Stimulated activated CD4-positive, alpha-beta T cell treated with anti-CD3 and anti-CD28 coated beads, Interleukin-1b, Interleukin-23, amount 100 ng/mL, for 1 hour (primary cell): ENCODE measurements at places on chromosomes 4 and X.
A peak's percentile ranks its signal among the peaks of the same experiment; 100 is the strongest.

DNA sequence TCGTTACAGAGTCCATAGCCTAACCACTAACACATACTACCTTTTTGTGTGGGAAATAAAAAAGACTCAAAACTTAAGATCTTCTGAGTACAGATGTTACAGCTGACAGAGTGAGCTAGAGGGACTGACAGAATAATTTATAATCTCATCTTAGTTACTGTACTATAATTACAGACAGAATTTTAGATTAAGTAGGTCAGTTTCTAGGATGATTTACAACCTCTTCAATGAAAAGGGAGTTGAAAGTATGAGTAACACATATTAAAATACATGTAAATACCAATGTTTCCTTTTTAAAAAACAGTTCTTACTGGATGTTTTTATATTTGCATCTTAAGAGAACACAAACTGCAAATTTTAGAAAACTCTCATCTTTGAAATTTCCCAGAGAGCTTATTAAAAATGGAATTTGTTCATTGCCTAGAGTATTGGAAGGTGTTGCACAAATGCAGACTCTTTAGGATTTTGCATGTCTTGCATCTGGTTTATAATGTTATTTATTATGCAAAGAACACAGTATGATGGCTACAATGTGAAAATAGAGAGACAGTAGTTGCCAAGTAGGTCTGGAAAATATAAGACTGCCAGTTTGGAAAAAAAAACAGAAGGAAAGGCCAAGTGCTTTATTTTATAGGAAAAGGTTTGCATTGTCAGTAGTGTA, 24.2 kb upstream of the CCNG2 start:
- DNase-seq: no peak

- DNase-seq: no peak
Measured at GRCh38 chr4:132642016-132642817, 506.9 kb upstream of the PCDH10 start.

GRCh38 chr4:48909697-48910096, 3.1 kb upstream of the OCIAD2 start:
- peak; percentile 21 for DNase-seq

- no peak for DNase-seq
Measured at GRCh38 chrX:110569506-110569905, 210.9 kb downstream of the RTL9 start.

GRCh38 chr4:15457406-15458201, 12.1 kb upstream of the CC2D2A start:
- DNase-seq: no peak

- no peak for DNase-seq
Measured at GRCh38 chr4:73701116-73701515, 39.3 kb upstream of the CXCL8 start.

DNA sequence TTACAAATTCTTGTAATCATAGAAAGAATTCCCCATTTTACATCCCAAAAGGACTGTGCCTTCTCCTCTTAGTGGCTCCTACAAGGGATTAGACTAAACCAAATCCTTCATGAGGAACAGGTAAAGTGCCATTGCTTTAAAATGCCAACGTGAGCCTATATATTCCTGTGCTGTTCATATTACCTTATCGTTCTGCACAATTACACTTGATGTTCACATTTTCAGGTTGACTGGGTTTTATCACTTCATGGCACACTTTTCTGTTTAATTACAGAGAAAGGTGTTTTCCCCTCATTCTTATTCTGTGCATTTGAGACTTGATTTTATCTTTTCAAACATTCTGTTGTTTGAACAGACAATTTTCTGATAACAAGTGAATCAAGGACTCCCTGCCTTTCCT, 645.6 kb upstream of the FTHL17 start:
- DNase-seq: no peak

GRCh38 chr4:129515356-129515755, 419.4 kb downstream of the C4orf33 start:
- DNase-seq: no peak

DNA sequence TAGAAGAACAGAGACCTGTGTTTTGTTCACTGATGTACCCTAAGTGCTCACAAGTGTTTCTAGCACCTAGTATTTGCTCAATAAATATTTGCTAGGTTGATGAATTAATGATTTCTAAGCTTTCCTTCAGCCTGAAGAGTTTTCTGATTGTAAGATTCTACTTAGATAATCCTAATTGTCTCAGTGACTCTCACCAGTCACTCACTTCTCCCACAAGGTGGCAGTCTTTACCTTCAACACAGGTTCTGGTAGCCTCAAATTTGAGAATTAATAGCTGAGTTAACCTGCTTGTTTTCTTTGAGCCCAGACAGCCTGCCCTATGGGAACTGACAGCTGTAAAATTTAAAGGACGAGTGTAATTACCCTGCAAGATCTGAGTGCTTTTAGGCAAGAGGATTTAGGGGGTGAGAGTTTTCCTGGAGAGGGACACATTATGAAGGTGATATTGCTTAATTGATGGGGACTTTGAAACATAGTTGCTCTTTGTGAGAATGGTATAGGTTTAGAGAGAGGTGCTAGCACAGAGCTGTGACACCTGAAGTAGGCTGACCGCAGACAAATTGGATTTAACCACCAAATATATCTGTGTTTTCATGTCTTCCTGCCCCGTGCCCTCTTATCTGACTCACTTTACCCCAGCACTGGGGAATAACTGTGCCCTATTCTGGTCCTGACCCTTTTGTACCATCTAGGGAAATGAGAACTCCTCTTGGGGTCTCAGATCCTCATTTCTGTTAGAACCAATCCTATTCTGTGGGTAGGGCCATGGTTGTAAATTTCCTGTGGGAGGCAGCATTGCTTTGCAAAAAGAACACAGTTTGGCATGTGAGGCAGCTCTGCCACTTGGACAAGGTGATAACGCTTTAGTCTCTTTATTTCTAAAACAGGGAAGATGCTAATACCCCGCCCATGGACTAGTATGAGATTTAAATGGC, 27.7 kb downstream of the CD38 start:
- DNase-seq: no peak

DNA sequence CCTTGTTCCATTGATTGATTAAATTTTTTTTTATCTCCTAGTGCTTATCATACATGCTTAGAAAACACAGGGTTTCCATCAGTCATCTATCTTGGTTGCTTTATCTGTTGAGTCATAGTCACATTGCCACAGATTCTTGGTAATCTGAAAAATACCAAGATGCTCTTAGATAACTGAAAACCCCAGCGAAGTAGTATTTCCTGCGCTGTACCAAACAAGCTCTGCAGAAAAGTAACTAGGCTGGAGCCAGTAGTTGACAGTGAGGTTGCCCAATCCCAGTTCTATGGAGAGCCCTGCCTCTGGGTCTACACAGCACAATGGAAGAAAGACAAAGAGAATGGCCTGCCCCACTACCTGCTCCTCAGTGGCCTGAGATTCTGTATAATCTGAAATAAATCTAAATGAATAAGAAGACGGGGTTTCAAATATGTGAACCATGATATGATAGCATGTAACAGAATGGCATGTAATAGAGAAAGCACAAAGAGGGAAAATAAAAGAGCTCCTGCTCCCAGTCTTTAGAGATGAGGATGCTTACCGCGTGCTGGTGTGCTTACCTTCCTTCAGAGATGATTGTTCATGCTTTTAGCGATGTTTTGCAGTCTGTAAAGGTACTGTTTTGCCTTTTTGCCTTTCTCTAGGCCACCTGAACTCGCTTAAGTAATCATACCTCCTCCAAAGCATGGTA, 55.3 kb upstream of the RAPGEF2 start:
- no peak for DNase-seq

DNA sequence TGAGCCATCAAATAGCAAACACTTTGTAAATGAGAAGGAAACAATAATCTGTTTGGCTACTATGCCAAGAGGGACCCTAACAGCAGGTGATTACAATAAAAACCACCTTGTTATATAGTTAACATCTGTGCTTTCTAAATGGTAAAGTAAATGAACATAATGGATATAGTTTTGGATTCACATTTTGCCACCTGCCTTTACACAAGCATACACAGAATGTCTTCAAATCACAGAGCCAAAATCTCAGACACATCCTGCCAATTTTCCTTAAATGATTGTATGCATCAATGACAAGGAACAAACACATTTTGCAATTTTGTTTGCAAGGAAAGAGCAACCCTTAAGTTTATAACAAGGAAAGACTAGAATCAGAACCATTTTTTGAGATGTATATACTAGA, 334.2 kb downstream of the FSTL5 start:
- no peak for DNase-seq

DNA sequence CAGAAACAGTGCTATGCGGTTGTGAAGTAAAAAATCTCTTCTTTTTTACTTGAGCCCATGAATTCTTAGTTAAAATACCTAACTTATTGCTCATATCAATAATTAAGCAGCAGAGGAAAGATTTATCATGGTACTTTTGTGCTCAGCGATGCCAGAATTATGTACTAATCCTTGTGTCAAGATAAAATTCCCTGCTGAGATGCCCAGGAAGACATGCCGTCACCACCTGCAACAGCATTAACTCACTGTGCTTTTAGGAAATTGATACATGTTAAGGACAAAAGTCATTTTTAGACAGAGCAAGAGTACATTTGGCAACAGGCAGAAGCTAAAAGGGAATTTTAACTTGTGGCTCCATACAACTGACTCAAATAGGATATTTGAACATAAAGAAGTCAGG, 138.9 kb downstream of the NPNT start:
- DNase-seq: no peak

- DNase-seq: no peak
Measured at GRCh38 chrX:19867411-19867732, 20.0 kb downstream of the SH3KBP1 start.

DNA sequence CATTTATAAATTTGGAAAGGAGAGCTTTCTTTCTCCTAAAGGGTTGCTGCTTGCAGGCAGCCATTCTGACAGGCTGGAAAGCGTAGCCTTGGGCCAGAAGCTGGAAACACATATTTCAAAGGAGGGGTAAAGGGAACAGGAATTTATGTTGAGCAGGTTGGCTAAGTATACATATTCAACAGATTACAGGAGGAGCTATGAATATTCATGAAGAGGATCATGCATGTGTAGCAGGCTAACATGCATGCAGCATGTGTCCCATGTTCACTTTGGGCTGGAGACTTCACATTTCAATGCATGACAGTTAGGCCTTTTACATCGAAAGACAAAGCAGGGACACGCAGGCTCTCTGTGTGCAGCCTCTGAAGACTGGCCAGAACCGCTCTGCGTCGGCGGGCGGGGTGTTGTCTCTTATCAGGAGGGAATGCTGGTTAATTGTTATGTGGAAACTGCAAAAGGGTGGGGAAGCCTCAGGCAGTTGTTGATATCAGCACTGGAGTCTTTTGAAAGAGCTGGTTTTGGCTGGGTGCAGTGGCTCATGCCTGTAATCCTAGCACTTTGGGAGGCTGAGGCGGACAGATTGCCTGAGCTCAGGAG, 31.5 kb downstream of the CASP3 start:
- DNase-seq: no peak

DNA sequence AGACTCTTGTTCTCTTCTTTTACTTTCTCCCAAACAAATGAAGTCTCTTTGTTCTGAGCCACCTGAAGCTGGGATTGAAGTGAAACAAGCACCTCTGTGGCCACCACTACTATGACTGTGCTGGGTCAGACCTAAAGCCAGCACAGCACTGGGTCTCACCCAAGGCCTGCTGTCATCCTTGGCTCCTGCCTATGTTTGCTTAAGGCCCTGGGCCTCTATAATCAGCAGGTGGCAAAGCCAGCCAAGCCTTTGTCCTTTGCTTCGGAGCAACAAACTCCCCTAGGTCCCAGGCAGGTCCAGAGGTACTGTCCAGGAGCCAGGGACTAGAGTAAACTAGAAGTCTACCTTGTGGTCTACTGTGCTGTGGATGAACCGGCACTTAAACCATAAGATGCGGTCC, 220.6 kb upstream of the ARSJ start:
- no peak for DNase-seq

- no peak for DNase-seq
Measured at GRCh38 chr4:87117051-87117731, 103.2 kb downstream of the KLHL8 start.

- no peak for DNase-seq
Measured at GRCh38 chrX:32514986-32515385, 696.4 kb downstream of the DMD start.

GRCh38 chrX:101347859-101348451, 587 bp downstream of the TIMM8A start:
- no peak for DNase-seq
